NCI-H446 treated with DMSO at 0.1 percent for 48 hours (cell line): ENCODE measurements at places on chromosomes 5 and 9.
A peak's percentile ranks its signal among the peaks of the same experiment; 100 is the strongest.

GRCh38 chr9:36880075-36880474, 154.0 kb downstream of the PAX5 start:
- no peak for DNase-seq

DNA sequence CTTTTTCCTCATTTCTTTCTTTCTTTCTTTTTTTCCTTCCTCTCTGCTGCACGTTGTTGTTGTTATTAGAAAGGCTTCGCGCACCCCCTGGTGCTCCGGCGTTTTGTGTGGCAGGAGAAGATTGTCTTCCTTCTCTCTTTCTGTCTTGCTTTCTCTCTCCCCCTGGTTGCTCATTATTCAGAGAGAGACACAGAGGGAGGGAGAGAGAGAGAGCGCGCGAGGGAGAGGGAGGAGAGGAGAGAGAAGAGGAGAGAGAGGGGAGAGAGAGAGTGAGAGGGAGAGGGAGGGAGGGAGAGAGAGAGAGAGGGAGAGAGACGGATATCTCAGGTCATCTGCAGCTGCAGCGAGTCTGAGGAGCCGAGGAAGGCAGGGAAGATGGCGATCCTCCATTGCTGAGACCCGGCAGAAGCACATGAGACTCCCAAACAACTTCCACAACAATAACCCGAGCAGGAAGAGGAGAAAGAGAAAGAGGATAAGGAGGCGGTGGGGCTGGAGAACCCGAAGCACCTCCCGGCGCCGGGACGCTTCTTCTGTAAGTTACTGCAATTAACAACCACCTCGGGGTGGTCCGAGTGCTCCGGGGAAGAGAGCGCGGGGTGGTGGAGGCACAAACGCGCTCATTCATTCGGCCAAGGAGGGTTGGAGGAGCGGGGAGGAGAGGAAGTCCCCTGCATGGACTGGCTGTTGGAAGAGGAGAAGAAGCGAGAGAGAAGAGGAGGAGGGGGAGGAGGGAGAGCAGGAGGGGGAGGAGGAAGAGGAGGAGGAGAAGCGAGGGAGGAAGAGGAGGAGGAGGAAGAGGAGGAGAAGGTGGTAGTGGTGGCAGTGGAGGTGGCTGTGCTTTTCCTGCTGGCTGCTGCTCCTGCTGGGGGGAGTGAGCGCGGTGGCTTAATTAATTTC, at the start of gene ZNF462:
TSS of gene ZNF462 (plus strand) at position 346 of the 900 bp plus-strand sequence. CDS start 60,218 bp downstream, outside the sequence.
- DNase-seq = no peak

DNA sequence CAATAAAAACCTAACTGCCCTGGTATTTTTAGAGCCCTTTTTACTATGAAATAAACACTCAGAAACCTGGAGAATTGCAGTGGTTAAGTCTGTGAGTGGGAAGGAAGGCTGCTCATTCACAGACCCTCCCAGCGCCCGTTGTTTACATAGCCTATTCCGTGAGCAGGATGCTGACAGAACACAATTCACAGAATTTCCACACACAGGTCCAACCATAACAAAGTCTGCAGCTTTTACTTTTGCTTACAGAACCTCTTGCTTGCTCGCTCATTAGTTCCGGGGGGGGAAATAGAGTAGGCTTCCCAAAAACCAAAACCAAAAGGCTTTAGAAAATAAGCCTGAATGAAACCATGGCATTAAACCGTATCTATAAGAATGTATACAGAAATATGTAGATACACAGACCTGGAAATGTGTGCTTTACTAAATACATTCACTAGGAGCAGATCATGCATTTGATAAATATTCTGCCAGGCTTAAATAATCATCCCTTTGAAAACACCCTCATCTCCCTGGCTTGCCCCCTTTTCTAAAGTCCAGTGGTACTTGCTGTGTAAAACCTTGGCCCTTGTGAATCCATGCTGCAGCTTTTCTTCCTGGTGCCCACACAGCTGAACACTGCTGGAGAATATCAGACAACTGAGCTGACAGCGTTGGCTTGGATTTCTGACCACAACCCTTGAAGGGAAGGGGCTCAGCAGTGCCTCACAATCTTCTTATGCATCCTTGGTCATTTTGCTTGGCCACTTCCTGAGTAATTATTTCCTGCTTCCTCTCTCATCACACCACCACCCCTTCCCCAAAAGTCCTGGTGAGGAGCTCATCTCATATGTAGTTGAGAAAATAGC, 128.0 kb downstream of the FANCC start:
- DNase-seq = no peak

GRCh38 chr9:110744715-110745384, 76.3 kb downstream of the MUSK start:
- peak; percentile 22 for DNase-seq

DNA sequence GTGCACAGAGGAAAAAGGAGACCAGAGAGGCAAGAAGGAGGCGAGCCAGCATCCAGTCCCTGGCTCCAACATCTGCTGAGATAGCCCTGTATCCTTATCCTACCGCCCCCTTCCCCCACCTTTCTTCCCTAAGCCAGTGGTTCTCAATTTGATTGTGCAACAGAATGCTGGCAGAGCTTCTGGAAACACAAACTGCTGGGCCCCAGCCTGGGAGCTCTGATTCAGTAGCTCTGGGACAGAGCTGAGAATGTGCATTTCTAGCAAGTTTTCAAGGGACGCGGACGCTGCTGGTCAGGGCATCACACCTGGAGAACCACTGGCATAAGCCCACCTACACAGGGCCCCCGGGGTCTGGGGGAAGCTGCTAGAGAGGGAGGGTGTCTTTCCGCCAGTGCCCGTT, 21.1 kb downstream of the AK8 start:
- no peak for DNase-seq

GRCh38 chr5:35668319-35668718, 50.7 kb downstream of the SPEF2 start:
- no peak for DNase-seq
